MG63 (cell line): ENCODE measurements at places on chromosomes 11 and 22. TPM values are rescaled to one million over a fixed set of nuclear protein-coding genes. Genes with fewer than 3 reads are reported as not detected.
A peak's percentile ranks its signal among the peaks of the same experiment; 100 is the strongest.

DNA sequence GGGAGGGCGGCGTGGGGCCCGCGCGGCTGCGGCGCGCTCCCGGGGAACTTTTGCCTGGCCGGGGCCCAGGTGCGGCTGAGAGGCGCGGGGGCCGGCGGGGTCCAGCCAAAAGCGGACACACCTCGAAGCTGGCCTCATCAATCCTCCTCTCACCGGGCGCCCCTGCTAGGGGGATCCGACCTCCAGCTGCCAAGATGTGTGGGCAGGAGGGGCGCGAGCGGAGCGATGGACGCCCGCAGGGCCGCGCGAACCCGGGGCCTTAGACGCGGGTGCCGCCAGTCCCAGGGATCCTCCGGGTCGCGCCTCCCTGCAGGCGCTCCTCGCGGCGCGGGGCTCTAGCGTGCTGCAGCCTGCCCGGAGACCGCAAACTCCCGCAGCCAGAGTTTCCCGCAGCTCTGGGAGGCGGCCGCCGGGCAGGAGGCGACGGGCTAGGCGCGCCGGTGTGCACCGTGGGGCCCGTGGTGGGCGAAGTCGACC, 785 bp downstream of the IGSF9B start:
- no peak for DNase-seq

DNA sequence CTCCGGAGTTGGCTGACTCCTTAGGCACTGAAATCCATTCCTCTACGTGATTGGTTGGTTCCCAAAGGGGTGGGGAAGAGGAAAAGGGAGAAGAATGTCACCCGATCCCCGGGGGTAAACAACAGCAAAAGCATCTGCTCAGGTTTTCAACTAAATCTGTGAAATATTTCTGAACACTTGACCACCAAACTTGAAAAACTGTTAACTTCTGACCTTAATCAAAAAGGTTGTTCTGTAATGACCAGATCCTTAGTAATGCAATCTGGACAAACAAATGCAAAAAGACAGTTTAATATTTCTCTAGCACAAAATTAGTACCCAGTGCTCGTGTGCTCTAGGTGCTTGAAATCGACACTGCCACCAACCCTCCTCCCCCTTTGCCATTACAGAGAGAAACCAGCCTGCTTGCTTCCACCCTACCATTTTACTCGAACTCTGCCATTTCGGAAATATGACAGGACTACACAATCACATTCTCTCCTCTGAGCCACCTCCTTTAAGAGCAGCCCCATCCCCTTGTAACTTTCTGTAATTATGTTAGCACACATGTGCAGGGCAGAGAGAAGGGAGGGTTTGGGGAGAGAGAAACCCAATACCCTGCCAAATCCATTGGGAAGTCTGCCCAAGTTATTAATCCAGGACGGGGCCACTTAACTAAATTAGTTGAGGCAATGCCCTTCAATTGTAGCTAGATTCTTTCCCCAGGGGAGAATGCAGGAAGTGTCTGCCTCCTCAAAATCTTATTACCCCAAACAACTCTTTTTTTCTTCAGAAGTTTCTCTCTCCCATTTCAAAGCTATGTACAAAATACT, 113.8 kb downstream of the RBFOX2 start:
- peak; percentile 74 for DNase-seq

- DNase-seq = no peak
Measured at GRCh38 chr11:70400643-70401042, 2.3 kb downstream of the CTTN start.

- DNase-seq = no peak
Measured at GRCh38 chr11:46450846-46451477, 59.4 kb upstream of the CHRM4 start.

- DNase-seq = no peak
Measured at GRCh38 chr11:132976115-132976514, 556.2 kb downstream of the OPCML start.

DNA sequence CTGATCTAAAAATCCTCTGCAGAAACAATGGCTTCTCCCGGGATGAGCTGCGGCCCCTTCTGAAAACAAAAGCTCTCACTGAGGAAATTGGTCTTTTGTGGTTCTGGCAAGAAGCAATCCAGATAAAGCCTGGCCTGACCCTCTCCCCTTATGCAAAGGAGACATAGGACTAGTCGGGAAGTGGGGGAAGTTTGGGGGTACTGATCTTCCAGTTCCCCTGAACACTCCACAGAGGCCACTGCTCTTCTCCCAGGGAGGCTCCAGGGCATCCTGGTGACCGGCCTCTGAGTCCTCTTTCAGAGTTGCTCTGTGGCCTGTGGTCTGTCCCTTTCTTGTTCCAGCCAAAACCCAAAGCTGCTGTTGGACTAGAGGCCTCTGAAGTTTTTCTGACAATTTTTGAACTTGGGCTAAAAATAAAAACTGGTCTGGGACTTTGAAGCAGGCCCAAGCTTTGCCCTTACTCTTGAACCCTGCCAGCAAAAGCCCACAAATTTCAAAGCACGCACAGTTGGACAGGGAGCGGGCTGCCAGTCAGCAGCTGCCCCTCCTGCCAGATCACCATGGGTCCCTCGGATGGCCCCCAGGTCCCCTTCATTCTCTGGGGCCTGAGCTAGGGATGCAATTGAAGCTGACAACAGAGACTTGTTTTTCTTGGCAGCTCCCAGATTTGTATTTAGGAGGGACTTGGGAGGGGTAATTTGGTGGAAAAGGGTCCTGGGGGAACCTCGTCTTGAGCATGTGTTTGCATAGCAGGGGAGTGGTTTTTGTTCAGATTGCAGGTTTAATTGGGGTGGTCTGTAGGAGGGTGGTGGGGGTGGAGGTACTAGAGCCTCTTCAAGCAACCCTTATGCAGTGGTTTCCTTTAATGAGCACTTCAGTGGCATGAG, 381.6 kb upstream of the CADM1 start:
- DNase-seq = no peak

Gene HPX
- total RNA-seq = 0.20 TPM in 1 of 2 replicates, not detected in the other

DNA sequence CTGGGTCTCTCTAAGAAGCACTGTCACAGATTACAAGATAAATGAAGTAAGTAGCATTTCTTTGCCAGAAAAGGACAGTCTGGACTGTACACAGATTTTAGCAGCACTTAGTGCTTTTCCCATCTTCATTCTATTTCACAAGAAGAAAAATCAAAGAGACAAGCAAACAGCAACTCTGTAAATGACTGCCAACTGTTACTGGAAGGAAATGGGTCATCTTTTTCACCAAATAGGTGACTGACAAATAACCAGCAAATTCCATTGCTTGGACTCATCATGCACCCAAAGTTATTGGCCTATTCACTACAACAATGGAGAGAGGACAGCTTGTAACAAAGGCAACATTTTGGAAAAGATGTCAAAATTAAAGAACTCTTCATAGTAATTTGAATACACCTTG, 28.9 kb upstream of the CARD18 start:
- DNase-seq = no peak

Gene TYR
- not detected in 2 replicates for total RNA-seq

Gene GAL3ST1
- total RNA-seq = not detected in 2 replicates

GRCh38 chr22:42313804-42314581, 43.5 kb upstream of the TCF20 start:
- DNase-seq = no peak

- DNase-seq = no peak
Measured at GRCh38 chr11:58726737-58727414, 4.9 kb downstream of the GLYAT start.

Gene OR5P2
- not detected in 2 replicates for total RNA-seq

GRCh38 chr11:108512708-108513107, 14.5 kb upstream of the POGLUT3 start:
- DNase-seq = no peak

Gene ESAM
- not detected in 2 replicates for total RNA-seq

GRCh38 chr11:117248341-117248740, 15.9 kb downstream of the RNF214 start:
- no peak for DNase-seq

GRCh38 chr11:13942971-13943381, 19.5 kb upstream of the SPON1 start:
- DNase-seq = no peak

Gene GRAP2
- total RNA-seq = not detected in 2 replicates

Gene SAA4
- not detected in 2 replicates for total RNA-seq

Gene DBX1
- not detected in 2 replicates for total RNA-seq

Gene FGF4
- not detected in 2 replicates for total RNA-seq

DNA sequence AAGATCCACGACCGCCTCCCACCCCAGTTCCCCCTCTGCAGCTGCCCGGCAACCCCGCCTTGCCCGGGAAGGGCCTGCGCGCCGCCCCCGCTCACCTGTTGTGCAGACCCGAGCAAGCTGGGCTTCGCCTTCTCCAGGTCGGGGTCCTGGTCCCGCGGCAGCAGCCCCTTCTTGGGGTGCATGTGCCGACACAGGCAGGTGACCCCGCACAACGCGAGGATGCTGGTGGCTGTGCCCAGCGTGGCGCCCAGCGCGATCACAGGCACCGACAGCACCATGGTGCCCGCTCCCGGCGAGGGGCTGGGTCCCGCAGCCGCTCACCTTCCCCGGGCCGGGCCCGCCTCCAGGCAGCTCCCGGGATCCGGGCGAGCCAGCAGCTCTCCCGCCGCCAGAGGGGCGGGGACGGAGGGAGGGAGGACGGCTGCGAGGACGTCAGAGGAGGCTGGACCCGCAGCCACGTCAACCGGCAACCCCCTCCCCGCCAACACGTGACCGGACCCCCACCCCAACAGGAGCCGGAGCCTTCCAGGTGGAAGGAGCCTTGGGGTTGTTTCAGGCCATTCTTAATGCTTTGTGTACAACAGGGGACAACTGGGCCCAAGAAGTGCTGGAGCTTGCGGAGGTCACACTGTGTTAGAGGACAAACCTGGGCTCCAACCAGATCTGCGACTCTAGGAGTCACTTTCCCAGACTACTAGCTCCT, at the start of gene SYT13:
Gene SYT13, minus strand, starts transcription at position 412 of the 703 bp plus-strand sequence. Its CDS starts 134 bp downstream, at position 278.
- DNase-seq = no peak

DNA sequence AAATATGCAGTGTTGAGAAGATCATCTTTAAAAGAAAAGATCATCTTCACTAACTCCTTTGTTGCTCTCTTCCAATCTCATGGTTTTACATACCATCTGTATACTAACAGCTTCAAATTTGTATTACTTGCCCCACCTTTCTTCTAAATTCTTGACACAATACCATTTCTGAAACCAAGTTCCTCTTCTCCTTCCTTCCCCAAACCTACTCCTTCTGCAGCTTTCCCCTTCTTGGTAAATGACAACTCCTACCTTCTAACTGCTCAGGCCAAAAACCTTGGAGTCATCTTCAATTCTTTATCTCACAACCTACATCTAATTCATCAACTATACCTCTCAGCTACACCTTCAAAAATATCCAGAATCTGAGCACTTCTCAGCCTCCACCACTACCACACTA, 9.3 kb downstream of the PRCP start:
- DNase-seq = no peak

DNA sequence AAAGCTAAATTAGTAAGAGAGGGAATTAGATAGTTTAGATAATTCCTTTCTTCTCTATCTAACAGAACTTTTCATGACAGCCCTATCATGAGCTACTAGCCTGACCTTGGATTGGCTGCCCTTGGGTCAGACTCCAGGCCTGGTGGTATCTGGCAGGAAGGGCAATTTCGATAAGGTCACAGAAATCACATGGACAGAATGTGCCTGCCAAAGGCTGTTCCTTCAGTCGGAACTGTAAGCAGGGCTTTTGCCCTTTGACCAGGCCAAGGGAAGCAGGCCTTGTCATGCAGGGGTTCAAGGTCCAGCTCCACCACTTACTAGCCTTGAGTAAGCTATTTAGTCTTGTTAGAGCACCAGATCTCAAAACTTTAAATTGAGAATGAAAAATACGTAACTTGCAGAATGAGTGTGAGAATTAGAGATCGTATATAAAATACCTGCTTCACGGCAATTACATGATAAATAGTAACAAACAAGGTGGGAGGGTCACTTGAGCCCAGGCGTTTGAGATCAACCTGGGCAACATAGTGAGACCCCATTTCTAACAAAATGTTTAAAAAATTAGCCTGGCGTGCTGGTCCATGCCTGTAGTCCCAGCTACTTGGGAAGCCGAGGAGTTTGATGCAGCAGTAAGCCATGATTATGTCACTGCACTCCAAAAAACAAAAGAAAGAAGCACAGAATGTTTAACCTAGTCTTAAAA, 60.8 kb upstream of the SC5D start:
- DNase-seq = no peak

DNA sequence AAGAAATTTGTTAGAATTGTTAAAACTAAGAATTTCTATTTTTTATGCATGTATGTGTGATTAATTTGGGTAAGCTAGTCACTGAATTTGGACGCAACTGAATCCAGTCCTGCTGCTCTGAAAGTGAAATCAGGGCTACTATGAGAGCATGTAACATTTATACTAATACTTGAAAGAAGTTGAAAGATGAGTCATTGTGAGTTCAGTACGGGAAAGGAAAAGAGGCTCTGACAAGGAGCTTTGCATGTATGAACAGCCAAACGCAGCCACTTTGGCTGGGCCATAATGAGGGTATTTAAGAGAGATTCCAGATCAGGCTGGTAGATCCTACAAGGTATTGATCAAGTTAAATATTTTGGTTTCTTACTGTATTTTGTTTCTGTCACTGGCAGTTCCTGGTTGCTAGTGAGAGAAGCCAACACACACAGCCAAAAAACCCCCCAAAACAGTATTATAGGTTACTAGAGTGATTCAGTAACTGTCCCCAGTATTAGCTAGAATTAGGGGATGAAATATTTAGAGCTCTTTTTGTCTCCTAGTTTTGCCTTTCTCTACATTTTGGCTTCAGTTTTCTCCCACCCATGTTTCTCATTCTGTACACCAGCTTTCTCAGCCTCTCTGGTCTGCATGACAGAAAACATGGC, 14.1 kb downstream of the AASDHPPT start:
- DNase-seq = no peak

Gene RTN4R
- total RNA-seq = 0.10 and 5.7 TPM in 2 replicates

Gene AIFM3
- total RNA-seq = 0.56 TPM in 1 of 2 replicates, not detected in the other

Gene UPK3A
- total RNA-seq = not detected in 2 replicates

Gene OR10D3
- total RNA-seq = not detected in 2 replicates

DNA sequence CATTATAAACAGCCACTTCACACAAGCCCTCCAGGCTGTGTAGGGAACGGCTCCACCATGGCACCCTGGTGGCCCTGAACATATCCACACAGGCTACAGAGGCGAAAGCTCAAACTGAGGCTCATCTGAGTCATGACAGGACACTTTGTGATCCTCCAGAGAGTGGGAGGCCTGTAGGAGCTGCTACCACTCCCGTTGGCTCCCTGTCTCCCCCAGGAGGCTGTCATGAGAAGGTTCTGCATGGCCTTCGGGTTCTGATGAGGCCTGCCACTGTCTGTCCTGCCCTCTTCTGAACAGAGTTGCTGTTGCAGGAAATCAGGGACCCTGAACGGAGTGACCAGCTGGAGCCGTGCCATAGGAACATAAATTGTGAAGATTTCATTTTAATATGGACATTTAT, 23.8 kb upstream of the ALDH3B2 start:
- DNase-seq = no peak

DNA sequence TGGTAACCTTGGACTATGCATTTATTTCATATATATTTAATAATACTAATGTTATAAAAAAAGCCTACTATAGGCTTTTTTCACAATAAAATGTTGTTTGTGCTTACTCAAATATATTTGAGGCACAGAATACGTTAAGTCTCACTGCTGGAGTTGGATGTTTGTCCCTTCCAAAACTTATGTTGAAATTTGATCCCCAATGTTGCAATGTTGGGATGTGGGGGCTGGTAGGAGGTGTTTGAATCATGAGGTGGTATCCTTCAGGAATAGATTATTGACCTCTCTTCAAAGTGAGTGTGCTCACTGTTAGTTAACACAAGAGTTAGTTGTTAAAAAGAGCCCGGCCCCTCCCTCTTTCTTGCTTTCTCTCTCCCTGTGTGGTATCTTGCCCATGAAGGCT, 1295.9 kb downstream of the JRKL start:
- no peak for DNase-seq
